ENCODE measurements at places on chromosomes 6 and 20.

DNA sequence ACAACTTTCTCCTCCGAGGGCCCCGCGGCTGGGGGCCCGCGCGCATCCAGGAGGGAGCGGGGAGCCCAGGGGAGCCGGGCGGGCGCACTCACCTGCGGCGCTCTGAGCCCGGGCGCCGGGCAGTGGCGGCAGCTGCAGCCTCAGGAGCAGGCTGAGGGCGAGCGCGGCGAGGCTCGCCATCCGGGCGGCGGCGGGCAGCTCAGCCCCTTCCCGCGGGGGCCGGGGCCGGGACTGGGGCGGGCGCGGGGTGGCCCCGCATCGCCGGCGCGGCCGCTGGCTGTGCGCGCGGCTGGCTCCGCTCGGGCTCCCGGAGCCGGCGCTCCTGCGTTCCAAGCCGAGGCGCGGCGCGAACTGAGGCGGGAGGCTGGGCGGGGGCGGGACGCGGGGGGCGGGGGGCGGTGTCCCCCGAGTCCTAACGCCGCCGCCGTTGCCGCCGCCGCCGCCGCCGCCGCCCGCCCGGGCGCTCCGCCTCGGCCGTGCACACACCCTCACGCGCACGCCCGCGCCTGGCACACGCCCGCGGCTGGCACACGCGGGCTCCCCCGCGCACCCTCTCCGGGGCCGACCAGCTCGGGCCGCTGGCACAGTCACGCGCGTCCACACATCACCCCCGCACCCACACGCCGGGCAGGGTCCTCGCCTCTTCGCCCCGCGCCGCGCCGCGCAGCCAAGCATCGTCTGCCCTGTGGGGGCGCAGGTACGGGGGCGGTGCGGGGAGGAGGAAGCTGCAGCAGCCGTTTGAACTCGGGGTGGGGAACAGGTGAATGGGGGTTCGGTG is at the start of gene PTPRT:
TSS of gene PTPRT (minus strand) at position 353 of the 778 bp plus-strand sequence. CDS start at position 180, 173 bp downstream.
- no peak for DNase-seq

GRCh38 chr6:111865909-111866546 is 7.2 kb downstream of the FYN start:
- DNase-seq: no peak

GRCh38 chr6:122063076-122063475 is 336.4 kb upstream of the HSF2 start:
- DNase-seq: no peak

DNA sequence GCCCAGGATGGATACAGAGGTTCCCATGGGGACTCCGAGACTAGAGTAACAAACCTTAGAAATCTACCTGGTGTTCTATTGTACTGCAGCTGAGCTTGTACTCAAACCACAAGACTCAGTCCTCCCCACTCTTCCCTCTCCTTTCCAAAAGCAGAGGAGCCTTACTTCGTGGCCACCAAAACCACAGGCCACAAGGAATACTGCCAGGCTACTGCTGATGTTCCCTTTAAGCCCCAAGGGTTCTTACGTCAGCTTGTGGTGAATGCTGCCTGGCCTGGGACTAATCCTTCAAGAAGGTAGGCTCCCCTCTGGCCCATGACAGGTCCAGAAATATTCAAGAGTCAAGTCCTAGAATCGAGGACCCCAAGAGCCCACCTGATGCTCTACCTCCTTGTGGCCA is 10.5 kb upstream of the DEFB128 start:
- DNase-seq: no peak

GRCh38 chr6:106477146-106477545 is 116.6 kb downstream of the CRYBG1 start:
- DNase-seq: no peak

All from aorta (tissue), 5 donors.